ENCODE measurements at places on chromosomes 11 and 22. TPM values are rescaled to one million over a fixed set of nuclear protein-coding genes. Genes with fewer than 3 reads are reported as not detected.

Gene UPK3A
- polyA plus RNA-seq = not detected

Gene MYOD1
- not detected for polyA plus RNA-seq

Gene TPCN2
- polyA plus RNA-seq = 13.5 TPM

Gene PTPN5
- 1.3 TPM for polyA plus RNA-seq

Gene MMP20
- not detected for polyA plus RNA-seq

Gene GLYATL2
- not detected for polyA plus RNA-seq

Gene SAA1
- polyA plus RNA-seq = 47.8 TPM

Gene RFPL3
- 0.21 TPM for polyA plus RNA-seq

Gene KRTAP5-1
- 0.46 TPM for polyA plus RNA-seq

Gene OR4P4
- polyA plus RNA-seq = not detected

Gene FAM180B
- not detected for polyA plus RNA-seq

Gene OR8H3
- not detected for polyA plus RNA-seq
